Foreskin keratinocyte (primary cell): ENCODE measurements at places on chromosomes 6 and 20.

GRCh38 chr6:108625581-108625980, 64.9 kb downstream of the FOXO3 start:
- no peak for DNase-seq

GRCh38 chr6:149147195-149147594, 170.3 kb upstream of the TAB2 start:
- no peak for DNase-seq

DNA sequence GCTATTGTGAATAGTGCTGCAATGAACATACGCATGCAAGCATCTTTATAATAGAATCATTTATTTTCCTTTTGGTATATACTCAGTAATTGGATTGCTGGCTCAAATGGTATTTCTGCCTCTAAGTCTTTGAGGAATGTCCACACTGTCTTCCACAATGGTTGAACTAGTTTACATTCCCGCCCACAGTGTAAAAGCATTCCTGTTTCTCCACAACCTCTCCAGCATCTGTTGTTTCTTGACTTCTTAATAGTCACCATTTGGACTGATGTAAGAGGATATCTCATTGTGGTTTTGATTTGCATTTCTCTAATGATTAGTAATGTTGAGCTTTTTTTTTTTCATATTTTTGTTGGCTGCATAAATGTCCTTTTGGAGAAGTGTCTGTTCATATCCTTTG, 208.7 kb downstream of the PHF3 start:
- peak; percentile 61 for DNase-seq

GRCh38 chr6:163757520-163757919, 343.0 kb downstream of the QKI start:
- DNase-seq: no peak

DNA sequence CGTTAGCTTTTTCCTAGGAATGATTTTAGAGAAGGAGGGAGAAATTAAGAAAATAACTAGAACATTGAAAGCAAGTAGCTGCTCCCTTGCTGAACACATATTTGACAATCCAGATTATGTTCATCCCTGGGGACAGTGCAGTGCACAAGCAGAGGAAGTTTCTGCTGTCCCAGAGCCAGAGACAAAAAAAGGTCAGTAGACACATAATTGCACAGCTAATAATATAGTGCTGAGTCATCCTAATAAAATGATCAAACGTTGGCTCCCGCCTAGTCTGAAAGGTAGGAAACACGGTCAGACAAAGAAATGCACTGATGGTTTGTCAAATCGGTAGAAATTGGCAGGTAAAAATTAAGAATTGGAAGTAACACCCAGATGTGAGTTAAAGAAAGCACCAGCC, 21.7 kb upstream of the SSTR4 start:
- peak; percentile 23 for DNase-seq

DNA sequence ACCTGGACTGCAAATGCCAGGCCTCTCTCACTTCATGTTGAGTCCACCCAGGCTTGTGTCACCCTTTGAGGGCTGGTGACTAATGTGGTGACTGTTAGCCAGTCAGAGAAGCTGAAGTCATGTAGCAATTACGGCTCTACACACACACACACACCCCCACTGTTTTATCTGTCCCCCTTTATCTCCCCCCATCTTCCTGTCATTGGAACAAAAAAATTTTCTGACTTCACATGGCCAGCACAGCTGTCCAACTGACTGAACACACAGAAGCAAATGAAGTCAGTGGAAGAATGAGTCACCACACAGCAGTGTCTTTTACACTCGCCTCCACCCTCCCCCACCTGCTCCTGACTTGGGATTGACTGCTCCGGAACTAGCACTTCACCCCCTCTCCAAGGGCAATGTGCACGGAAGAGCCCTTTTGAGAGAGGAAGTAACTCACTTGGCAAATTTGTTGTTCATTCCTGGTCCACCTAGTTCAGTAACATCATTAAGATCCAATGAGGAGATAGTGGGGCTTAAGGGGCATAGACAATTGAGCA, 198.0 kb downstream of the RNF144B start:
- DNase-seq: peak; percentile 46

DNA sequence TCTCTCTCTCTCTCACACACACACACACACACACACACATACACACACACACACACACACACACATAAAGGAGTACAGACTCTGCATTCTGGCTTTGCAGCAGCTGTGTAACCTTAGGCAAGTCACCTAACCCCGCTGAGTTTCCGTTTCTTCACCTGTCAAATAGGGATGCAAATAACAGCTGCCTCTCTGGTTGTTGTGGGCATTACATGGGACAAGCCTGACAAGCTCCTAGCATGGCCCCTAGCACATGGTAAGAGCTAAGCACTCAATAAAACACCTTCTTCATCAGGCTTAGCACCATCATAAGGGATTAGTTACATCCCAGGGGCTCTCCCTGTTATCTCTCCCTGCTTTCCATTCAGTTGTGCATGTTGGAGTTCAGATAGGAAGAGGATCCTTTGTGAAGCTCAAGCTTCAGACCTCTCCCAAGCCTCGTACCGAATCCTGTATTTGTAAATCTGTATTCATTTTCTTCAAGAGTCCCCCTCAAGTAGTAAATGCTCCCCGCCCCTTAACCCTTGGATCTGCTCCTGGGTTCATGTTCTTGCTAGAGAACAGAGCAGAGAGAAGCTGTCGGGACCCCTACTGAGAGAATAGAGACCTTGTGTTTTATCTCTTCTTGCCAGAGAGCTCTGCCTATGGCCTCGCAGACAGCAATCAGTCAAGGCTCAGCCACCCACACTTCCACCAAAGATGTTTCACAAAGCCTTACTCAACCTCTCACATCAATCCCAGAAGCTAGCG, 2.2 kb downstream of the SLC13A3 start:
- DNase-seq: no peak

GRCh38 chr6:19297880-19298279, 539.3 kb upstream of the ID4 start:
- DNase-seq: peak; percentile 42

DNA sequence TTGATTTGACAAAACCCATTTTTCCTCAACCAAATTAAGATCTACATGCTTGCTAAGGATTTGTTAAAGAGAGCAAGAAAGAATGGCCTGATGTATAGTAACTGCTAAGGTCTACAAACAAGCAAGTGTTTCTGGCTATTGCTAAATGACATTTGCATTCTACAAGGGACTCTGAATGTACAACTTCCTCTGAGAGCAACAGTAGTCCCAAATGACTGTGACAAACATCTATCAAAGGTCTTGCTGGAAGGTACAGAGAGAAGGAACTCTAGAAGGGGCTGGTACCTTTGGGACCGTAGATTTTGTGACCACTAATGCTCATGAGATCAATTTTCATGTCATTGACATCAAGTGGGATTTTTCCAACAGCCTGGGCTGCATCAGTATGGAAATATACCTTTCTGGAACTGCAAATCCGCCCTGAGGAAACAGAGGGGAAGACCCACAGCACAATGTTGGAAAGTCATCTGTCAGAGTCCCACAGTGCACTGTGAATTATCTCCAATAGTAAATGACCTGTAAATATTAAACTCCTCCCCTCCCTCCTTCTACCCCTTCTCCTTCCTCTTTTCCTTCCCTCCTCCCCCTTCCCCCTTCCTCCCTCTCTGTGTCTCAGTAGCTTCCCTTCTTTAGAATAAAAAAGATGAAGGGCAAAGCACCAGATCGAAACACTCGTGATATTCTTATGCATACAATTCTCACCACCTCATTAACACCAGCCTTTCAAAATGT, 15.9 kb upstream of the CPNE1 start:
- no peak for DNase-seq

DNA sequence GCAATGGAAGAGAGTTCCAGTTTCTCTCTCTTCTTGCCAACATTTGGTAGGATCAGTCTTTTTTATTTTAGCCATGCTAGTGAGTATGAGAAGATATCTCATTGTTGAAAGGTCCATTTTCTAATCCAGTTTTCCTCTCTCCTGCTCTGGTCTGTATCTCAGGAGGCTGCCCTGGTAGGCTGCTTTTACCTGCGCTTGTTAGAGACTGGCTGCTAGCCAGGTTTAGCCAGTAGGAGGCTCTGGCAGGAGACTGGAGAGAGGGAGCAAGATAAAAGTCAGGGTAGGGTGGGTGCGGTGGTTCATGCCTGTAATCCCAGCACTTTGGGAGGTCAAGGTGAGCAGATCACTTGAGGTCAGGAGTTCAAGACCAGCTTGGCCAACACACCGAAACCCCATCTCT, 68.6 kb upstream of the FOXP4 start:
- DNase-seq: no peak

- no peak for DNase-seq
Measured at GRCh38 chr20:62142252-62143080, 728 bp downstream of the PSMA7 start.

- no peak for DNase-seq
Measured at GRCh38 chr20:33320006-33320405, 37.0 kb downstream of the BPIFB1 start.

GRCh38 chr20:61988665-61989064, 77.0 kb downstream of the TAF4 start:
- no peak for DNase-seq

DNA sequence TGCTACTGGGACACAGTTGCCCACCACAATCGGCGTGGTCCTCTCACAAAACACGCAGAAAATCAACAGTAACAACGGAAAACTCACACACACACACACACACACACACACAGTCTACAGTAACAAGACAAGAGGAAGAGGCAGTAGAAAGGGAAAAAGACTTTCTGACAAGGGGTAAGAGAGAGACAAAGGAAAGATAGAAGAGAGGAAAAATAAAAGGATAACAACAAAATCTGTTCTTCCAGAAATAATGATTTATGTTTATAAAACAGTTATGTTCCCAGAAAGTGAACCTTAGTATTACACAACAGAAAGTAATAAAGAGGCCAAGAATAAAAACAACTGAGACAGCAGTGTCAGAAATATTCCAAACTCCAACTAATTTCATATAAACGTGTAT, 2.9 kb downstream of the RANBP9 start:
- peak; percentile 27 for DNase-seq

GRCh38 chr6:101800598-101800997, 407.1 kb downstream of the GRIK2 start:
- no peak for DNase-seq

GRCh38 chr6:35368038-35368887, 25.9 kb downstream of the PPARD start:
- DNase-seq: no peak

DNA sequence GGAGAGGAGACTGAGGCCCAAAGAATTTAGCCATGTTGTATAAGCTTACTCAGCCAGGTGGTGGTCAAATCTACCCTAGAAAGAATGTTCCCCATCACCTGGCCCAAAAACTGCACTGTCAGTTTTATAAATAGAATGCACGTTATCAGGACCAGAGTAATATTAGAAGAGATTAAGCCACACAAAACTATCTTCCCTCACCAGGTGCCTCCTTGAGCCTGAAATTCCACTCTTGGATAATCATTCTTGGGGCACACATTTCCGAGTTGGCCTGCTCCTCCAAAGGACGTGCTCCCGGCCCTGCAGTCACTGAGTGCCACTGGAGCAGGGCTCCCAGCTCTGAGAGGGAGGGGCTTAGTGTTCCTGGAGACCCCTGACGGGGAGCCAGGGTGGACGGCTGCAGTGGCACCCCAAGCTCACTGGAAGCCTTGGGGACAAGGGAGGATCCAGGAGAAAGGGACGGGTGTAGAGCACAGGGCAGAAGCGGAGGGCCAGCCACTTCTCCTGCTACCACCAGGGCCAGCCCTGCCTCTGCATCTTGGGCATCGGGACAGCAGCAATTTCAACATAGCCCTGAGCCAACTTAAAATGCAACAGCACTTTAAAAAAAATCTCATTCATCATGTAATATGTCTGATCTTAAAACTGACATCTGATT, 160.8 kb upstream of the QKI start:
- DNase-seq: no peak

GRCh38 chr6:11218538-11219399, 13.7 kb downstream of the NEDD9 start:
- no peak for DNase-seq

GRCh38 chr6:137246791-137247202, 27.6 kb upstream of the IFNGR1 start:
- DNase-seq: no peak

GRCh38 chr6:73231986-73232391, 6.7 kb upstream of the KHDC1L start:
- DNase-seq: peak; percentile 25

GRCh38 chr6:65091561-65091960, 615.5 kb downstream of the EYS start:
- DNase-seq: no peak

DNA sequence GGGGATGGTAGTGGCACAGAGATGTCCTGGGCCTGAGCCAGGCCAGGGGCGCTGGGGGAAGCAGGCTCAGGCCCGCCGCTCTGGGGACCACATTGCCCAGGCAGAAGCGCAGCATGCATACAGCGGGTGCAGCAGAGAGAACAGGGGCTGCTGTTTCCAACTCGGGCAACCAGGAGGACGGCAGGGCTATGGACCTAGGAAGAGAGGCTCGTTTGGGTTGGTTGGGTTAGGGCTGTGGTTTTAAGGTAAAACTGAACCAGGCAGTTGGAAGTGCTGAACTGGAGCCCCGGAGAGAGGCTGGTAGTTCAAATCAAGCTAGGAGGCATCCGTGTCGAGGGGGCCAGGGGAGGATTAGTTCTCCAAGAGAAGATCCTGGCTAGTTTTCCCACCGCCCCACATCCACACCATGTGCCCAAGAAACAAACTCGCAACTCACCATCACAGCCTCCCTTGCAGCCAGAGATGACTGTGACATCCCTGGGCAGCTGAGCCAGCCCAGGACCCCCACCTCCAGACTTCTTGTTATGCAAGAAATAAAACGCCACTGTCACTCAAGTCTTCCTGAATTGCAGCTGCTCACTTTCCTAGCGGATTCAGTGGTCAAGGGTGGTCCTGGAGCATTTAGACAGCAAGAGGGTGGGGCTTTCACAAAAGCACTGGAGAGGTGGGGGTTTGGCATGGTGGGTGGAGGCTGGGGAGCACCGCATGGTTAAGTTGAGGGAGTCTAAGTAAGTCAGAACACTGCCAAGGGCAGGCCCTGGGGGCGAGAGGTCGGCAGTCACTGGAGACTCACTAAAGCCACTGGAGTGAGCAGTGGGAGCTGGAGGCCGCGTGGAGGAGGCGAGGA, 161.2 kb downstream of the GRM4 start:
- DNase-seq: no peak

DNA sequence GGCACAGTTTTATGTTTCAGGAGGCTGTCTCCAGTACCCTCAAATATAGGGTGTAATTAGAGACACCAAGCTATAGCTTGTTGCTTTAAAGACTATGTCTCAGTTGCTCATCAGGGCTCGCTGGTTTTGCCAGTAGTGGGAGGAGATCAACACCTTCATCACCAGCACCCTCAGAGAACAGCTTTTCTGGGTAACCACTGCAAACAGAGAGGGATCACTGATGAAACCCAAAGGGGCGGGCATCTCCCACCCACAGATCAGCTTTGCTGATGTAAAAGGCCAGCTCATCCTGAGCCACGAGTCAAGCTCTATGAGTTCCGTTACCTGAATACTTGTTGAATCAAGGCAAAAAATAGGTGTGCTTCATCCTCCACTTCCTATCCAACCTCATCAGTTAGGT, 187.7 kb downstream of the AIG1 start:
- DNase-seq: no peak
